NCI-H187 (cell line): ENCODE measurements at places on chromosomes 5 and 9.

GRCh38 chr9:129783516-129784361, 19.2 kb upstream of the TOR1B start:
- no peak for DNase-seq

DNA sequence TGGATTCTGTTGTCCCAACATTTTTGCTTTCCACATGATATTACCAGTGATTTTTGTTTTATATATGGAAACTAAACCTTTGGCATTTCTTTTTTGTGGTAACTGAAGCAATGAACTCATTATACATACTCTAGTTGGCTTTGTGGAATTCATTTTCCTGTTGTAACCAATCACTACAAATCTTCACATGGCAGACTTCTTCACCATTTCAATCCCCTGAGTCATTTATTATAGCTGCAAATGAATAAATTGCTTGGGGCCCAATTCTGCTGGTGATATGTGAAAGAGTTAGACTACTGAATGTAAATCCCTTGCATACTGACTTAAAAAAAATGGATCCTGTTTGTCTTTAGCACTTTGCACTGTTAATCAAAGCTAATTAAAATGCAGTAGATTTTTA, 1709.6 kb upstream of the WWC1 start:
- DNase-seq, result no peak

DNA sequence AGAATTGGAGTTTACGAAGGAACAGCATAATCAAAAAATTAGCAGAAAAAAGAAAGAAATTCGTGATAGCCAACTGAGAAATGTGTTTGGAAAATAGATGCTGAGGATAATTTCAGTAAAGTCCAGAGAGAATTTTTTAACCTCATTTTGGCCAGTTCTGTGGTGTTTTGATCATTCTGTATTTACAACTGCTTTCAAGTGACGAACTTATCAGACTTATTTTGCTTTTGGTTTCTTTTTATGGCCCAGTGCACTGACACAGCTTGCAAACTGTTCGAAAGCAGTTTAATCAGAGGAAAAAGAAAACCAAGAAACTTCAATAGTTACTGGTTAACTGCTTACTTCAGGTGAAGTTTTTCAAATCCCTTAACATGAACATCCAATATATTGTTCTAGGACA, 1.9 kb downstream of the SDHA start:
- DNase-seq, result no peak

DNA sequence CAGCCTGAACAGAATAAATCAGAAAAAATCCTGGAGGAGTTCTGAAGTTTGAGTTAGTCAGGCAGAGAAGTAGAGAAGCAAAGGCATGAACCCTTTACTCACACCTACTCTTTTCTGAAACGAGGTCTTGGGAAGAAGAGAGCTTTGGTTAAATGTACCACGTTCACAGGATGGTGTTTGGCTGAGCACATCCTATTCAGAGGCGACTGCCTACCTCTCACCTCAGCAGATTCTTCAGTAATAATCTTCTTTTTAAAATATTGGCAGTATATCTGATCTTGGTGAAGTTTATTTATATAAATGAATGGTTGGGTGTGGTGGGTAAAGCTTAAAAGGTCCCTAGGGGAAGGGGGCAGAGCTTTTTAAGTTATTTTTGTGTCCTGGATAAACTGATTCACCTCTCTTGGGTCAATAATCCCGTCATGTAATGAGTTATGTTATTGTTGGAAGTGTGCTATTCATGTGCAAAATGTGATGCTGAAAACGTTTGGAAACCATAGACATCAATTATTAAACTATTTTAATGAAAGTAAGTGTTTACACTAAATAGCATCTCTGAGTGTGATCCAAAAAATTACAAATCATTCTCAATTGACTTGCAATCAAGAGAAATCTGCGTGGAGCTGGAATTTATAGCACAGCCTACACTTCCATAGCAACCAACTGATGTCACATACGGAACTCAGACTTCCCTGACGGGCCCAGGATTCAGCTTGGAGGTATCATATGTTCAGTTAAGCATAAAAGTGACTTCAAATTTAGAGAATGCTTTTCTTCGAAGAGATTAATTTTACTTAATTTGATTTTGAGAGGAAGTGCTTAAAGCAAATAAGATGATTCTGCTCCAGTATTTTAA, 94.3 kb upstream of the EQTN start:
- DNase-seq, result no peak

- DNase-seq, result no peak
Measured at GRCh38 chr9:132787748-132788159, 90.3 kb downstream of the AK8 start.

- no peak for DNase-seq
Measured at GRCh38 chr5:8329773-8330172, 460.8 kb downstream of the MTRR start.

DNA sequence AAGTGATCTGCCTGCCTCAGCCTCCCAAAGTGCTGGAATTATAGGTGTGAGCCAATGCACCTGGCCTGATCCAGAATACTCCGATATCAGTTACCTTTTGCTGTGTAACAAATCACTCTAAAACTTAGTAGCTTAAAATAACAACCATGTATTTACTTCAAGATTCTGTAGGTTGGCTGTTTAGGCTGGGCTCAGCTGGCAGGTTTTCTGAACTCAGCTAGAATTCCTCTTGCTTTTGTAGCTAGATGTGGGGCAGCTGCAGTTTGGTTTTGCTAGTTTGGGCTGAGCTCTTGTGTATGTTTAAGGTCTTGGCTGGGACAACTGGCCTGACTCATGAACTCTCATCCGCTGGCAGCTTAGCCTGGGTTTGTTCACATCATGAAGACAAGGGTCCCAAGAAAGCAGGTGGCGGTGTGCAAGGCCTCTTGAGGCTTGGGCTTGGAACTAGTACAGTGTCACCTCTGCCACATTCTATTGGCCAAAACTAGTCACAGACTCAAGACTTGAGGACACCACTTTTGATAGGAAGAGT, 138.3 kb upstream of the SHB start:
- no peak for DNase-seq

- no peak for DNase-seq
Measured at GRCh38 chr9:133282464-133283238, 7.7 kb upstream of the ABO start.

DNA sequence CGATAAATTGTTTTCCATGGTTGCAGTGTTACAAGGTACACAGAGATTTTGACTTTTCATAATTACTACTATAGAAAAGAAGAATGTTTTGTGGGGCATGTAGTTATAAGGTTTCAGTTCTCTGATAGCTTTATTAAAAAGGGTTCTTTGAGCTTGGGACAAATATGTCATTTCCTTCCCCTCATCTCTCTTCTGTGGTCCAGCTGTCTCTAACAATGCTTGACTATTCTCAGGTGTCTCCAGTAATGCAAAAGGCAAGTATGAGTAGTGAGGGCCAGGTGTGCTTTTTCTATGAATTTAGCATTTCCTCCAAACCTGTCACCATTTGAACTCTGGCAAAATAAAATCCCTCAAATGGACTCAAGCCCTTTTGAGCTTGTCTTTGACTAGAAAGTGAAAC, 84.3 kb downstream of the SLF1 start:
- no peak for DNase-seq

- no peak for DNase-seq
Measured at GRCh38 chr5:36877667-36878391, 1.3 kb downstream of the NIPBL start.

DNA sequence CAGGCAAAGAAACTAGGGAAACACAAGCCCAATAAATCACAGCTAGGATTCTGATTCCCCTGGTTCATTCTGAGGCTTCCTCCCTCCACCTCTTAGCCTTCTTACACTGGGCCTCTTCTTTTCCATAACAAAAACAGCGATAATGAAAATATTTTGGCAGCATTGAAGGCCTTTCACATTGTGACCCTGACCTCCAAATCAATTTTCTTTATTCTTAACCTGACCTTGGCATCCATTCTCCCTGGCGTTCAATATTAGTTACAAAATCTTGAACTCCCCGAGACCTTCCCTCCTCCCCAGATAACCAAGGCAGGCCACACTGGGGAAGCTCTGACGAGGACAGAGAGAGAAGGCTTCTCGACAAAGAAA, 399.9 kb downstream of the ZSWIM6 start:
- DNase-seq, result no peak

DNA sequence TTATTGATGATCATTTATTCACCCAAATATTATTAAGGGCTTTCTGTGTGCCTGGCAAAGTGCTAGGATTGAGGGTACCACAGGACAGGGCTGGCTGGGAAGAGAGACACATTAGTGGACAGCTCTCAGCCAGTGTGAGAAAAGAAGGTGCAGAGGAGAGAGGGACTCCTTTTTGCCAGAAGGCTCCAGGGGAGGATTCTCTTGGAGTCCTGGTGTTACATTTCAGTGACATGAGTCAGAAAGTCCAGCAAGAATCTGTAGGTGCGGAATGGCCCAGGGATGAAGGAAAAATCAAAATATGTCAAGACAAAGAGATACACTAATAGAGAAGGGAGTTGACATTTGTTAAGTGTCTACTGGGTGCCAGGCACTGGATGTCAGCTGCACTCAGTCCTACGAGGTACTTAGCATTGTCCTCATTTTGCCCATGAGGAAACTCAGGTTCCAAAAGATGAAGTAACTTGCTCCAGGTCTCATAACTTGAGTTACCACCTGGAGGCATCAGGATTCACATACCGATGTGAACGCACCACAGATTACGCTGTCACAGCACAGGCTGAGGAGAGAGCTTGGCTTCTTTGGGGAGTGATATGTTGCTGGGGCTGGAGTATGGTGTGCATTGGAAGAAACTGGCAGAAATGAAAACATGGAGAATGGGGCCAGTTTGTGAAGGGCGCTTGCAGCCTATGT, 60.5 kb downstream of the RASGRF2 start:
- DNase-seq, result no peak

DNA sequence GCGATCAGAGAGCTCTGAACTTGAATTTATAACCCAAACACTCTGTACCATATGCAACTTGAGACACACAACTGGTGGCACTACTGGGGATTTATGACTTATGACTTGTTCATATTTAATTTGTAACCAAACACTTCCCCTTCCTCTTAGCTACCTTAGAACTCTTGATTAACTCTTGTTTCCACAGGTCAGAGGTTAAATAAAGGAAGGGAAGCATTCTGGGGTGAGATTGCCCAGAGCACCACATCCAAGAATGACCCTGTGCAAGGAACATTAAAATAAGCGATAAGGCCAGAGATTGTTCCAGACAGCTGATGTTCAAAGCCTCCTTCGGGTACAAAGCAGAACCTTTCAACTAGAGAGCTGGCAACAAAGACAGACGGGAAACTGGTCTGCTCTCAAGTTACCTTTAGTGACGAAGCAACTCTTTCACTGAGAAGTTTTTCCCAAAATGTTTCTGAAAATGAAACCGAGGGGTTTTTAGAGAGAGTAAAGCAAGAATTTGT, 242.6 kb downstream of the DENND1A start:
- no peak for DNase-seq

GRCh38 chr5:103480246-103480645, 82.3 kb downstream of the NUDT12 start:
- no peak for DNase-seq

GRCh38 chr9:137755261-137755927, 122.2 kb upstream of the CACNA1B start:
- no peak for DNase-seq

- no peak for DNase-seq
Measured at GRCh38 chr9:21470126-21470525, 12.0 kb downstream of the IFNE start.

DNA sequence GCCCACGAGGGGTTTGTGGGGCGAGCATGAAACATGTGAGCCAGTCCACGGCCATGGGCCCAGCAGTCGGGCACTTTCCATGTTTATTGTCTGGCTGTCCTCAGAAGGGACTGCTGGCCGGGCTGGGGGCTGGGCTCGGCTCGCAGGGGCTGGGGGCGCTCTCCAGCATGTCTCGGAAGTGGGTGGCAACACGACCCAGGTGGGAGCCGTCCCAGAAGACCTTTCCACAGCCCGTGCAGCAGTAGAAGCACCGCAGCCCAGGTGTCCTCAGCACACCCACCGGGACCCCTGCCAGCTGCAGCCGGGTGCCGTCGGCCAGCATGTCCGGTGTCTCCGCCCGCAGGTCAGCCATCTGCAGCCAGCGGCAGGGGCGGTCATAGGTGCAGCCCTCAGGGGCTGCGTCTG, 4.8 kb upstream of the NRARP start:
- DNase-seq, result no peak

DNA sequence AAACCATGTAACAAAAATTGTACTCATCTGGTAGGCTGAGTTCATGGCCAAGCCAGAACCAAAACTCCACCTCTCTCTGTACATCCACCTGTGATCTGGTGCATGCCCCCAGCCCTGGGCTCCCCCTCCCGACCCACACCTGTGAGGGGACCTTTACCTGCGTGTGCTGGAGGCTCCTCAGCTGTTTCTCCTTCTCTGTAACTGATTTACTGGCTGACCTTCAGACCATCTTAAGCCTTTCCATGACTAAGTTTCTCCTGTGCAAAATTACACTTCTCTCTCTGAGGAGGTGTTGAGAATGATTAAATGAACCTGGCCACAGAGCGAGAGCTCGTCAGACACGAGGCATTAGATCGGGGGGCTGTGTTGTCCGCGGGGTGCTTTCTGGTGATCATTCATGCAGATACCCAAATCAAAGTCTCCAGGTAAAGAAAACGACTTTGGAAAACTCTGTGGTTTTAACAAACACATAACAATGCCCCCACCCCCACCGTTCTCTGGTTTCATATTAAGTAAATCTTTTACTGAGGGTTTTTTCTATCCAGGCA, 136.4 kb downstream of the SEMA5A start:
- no peak for DNase-seq

- DNase-seq, result no peak
Measured at GRCh38 chr5:75640395-75640794, 29.1 kb downstream of the ANKDD1B start.

DNA sequence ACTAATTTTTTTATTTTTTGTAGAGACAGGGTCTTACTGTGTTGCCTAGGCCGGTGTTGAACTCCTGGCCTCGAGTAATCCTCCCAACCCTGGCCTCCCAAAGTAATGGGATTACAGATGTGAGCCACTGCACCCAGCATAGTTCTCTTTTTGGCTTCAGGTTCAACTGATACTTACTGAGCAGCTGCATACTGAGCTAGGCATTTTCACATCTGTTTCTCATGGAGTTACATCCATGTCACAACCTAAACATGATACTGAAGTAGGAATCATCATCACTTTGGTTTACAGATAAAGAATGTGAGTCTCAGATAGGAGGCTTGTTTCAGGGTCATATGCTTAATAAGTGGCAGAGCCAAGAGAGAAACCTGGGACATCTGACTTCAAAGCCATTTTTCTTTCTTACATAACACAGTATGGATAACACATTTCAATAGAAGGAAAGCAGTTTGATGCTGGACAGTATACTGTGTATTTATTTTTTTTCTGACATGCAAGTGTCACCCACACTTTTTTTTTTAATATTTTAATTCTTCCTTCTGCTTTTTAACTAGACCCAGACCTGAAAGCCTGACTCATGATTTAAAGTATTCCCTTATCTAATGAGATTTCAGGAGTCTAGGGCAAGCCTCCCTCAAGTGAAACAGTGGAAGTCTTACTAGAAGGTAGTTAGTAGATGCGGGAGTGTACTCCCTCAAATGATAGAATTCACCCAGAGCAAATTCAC, 90.8 kb downstream of the HACD4 start:
- DNase-seq, result no peak
